ENCODE measurements at places on chromosomes 6 and 20. TPM values are rescaled to one million over a fixed set of nuclear protein-coding genes. Genes with fewer than 3 reads are reported as not detected.

The RUNX2 gene
- total RNA-seq = 0.44 TPM

The GATA5 gene
- 1.3 TPM for total RNA-seq

The LRFN2 gene
- total RNA-seq = not detected

The FGD2 gene
- not detected for total RNA-seq

The TSHZ2 gene
- total RNA-seq = 4.0 TPM

The RBM38 gene
- total RNA-seq = 3.7 TPM

The KDM1B gene
- 23.0 TPM for total RNA-seq

The KCNK5 gene
- 0.06 TPM for total RNA-seq

The PHACTR3 gene
- total RNA-seq = not detected

The BHLHE23 gene
- not detected for total RNA-seq

The TENT5A gene
- 19.6 TPM for total RNA-seq

All from aortic smooth muscle cell (primary cell).